ENCODE measurements at places on chromosomes 1 and 21.

DNA sequence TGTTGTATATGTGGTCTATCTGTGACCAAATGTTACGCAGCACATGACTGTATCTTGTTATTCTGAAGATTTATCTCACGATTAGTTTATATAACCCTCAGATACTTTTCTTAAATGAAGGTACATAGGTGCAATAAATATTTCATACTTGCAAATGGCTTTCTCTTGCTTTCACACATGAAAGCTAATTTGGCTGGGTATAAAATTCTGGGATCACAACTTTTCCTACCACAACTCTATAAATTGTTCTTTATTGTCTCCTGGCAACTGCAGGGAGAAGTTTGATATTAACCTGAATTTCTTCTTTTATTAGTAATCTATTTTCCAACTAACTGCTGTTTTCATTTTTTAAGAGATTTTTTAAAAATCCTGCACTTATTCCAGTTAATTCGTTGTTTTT is 58.9 kb downstream of the KCNK2 start:
- DNase-seq: no peak

GRCh38 chr1:41657679-41658295 is 173.3 kb upstream of the EDN2 start:
- DNase-seq: no peak

DNA sequence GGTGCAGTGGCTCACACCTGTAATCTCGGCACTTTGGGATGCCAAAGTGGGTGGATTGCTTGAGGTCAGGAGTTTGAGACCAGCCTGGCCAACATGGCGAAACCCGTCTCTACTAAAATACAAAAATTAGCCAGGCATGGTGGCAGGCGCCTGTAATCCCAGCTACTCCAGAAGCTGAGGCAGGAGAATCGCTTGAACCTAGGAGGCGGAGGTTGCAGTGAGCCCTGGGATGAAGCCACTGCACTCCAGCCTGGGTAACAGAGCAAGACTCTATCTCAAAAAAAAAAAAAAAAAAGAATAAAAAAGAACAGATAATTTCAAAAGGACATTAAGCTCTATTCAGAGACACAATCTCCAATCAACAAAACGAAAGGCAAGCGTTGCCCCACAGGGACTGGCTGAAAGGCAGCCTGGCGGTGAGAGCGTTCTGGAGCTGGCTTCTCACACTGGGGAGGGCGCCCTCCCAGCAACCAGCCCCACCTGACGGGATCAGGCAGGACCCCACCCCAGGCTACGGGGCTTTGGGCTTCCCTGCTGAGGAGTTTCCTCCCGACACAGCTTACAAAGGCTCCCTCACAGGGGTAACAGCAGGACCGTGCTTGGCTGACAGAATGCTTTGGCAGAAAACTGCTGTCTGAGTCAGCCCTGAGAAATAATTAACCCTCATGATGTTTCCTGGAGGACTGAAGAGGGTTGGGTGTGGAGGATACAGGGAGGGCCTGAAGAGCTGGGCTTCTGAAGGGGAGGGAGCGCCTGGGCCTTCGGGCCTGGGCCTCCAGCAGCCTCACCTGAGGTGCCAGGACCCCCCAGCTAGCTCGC is 31.1 kb upstream of the SRP9 start:
- peak; percentile 29 for DNase-seq

DNA sequence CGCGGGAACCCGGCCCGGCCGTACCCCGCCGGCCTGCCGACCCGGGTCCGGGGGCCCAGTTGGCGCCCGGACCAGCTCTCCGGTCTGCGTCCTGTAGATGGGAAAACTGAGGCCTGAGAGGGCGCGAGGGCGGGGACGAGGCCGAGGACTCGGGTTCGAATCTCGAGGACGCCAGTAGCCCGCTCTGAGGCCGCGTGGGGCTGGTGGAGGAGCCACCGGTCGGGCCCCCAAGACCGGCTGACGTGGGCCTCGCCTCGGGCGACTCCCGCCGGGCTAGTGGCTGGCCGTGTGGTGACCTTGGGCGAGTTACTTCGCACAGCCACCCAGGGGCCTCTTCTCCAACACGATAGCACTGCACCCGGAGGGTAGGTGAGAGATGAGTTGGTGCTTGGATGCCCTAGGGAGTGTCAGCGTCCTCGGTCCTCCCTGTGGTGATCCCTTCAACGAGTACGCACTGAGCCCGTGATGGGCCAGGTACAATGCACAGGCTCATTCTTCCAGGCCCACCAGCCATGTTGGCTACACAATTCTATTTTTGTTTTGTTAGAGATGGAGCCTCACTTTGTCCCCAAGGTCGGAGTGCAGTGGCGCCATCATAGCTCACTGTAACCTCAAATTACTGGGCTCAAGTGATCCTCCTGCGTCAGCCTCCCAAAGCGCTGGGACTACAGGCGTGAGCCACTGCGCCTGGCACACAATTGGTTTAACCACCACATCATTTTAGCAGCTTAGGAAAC is 404 bp upstream of the SCMH1 start:
- DNase-seq: no peak

GRCh38 chr1:82152356-82153271 is 351.9 kb downstream of the ADGRL2 start:
- no peak for DNase-seq

DNA sequence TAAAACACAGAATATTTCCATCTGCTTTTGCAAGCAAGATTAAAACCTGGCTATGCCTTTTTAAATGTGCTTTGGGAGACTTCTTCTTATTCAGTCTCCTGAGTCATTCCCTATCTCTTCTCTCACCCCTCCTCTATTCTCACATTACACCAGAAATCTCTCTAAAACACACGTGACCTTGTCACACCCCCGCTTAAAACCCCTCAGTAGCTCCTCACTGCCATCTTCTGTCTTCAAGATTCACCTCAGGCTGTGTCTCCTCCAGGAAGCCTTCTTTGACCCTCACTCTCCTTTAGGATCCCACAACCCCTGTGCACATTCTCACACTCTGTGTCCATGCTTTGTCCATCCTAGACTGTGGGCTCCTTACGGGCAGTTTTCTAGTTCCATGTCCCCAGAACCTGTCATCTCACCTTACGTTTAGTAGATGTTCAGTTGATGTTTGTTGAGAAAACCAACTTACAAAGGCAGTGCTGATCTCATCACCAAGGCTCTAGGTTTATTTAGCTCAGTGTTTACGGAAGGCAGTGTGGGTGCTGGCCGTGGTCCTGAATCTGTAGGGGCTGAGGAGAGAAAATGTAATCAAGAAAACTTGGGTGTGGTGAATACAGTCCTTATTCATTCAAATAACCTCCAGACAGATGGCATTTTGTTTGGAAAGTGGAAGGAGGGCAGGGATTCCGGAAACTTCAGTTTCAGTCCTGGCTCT is 143.5 kb downstream of the DMRTA2 start:
- no peak for DNase-seq

DNA sequence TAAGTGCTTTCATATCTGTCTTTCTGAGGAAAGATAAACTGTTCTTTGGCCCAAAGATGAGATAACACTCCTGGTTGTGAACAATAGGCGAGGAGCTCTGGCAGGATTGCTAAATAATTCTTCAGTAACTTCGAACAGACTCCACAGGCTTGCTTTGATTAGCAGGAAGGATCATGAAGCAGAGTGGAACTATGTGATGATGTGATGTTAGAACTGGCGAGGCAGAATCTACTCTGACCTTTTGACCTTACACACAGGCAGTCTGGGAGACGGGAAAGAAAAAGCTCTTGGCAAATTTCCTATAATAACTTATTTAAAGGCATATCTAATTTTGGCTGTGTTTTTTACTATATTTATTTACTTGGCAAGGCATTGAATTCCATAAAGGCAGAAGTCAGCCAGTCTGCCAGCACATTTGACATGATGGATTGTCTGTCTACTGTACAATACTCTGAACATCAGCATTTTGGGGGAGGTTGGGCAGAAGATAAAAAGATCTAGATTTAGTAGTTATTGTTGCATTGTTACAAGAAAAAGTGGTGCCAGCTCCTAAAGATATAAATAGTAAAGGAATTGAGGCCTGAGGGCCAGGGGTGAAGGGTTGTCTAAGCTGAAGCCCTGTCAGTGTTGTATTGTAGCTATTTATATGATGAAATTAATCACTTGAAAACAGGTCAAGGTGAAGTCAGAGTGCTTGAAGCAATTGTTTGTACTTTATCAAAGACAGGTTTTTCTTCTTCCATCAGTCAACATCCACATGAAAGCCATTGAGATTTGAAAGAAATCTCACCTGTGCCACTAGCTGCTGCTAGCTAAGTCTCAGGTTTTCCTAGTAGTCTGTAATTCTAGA is 708.8 kb downstream of the LTN1 start:
- no peak for DNase-seq

DNA sequence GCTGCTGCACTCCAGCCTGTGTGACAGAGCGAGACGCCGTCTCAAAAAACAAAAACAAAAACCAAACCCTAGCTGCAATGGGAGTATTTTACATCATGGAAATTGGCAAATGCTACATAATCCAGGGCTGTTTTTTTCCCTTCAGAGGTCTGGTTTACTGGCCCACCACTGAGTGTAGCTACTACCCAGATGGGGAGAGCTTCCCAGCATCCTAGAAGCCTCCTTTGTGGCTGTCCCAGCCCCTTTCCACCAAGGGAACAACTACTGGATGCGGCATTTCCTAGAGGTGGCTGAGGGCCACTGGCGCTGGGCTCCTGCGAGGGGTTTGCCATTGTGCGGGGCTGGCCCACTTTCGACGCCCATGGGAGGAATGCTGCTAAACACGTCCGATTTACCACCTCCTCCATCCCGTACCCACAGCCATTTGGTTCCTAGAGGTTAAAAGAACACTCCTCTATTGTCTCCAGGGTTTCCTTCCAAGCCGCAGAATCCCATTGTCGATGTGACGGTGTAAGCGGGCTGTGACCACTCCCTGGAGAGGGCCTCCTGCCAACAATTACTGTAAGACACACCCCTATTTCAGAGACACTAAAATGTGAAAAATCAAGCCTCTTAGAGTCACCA is 55.4 kb downstream of the RUNX3 start:
- no peak for DNase-seq
